ENCODE measurements at places on chromosomes 1 and 21.
A peak's percentile ranks its signal among the peaks of the same experiment; 100 is the strongest.

GRCh38 chr1:86259390-86259789 lies 102.8 kb upstream of the COL24A1 start:
- no peak for DNase-seq

GRCh38 chr1:232213928-232214327 lies 416.0 kb downstream of the SIPA1L2 start:
- DNase-seq, result no peak

GRCh38 chr1:205920159-205920558 lies 23.1 kb downstream of the SLC26A9 start:
- no peak for DNase-seq

- DNase-seq, result no peak
Observed at GRCh38 chr1:59422921-59423575, 126.2 kb downstream of the FGGY start.

GRCh38 chr1:207619871-207620542 lies 24.9 kb upstream of the CR1L start:
- DNase-seq, result peak; percentile 1

DNA sequence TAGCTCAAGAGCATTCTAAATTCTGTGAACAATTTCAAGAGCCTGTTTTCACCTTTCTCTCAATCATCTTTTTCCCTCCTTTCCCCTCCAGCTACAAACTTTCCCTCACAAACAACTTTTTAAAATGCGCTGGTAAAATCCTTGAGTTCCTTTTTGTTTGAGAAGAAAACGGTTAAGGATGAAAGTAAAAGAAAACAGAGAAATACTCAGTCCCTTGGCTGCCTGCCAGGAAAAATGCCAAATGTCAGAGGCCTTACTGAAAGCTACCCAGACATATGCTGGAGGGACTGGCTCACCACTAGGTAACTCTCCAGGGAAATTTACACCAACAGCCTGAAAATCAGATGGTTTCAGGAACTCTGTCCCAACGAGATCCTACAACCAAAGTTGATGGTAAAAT lies 11.0 kb upstream of the SERBP1 start:
- DNase-seq, result peak; percentile 27

DNA sequence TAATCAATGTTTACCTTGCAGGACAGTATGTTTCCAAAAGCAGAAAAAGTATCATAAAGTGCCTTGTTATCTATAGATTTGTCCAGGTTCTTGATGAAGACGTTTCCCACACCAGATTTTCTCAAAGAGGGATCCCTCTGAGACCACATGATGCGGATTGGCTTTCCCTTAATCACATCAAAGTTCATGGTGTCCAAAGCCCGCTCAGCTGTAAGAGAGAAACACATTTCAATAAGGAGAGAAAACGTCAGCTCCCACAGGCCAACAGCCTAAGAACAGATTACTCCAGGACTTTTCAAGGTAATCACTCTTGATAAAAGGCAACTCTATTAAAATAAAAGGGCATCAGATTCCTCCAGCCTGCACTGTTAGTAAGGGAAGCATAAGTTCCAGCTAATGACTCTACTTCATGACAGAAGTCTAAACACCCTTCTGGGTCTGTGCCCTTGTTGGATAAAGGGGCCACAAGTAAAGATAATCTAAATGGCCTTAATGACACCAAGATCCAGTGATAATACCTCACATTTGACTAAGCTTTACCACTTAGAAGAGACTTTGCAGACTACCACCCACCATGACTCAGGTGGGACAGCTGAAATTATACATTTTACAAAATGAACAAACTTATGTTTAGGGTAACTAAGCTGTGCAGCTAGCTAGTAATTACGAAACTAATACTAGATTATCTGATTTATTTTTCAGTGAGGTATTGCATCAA lies 4.1 kb downstream of the PABPC4 start:
- DNase-seq, result no peak

GRCh38 chr1:62725255-62725654 lies 37.1 kb upstream of the DOCK7 start:
- DNase-seq, result no peak

GRCh38 chr1:37849480-37849879 lies 9.9 kb downstream of the MTF1 start:
- no peak for DNase-seq

GRCh38 chr1:234535763-234536515 lies 57.0 kb upstream of the TARBP1 start:
- no peak for DNase-seq

- DNase-seq, result no peak
Observed at GRCh38 chr1:245923215-245923614, 583.9 kb downstream of the SMYD3 start.

- DNase-seq, result no peak
Observed at GRCh38 chr1:9410737-9411297, 118.1 kb downstream of the SPSB1 start.

- DNase-seq, result no peak
Observed at GRCh38 chr1:199353906-199354305, 673.6 kb upstream of the NR5A2 start.

GRCh38 chr1:4605158-4605557 lies 49.3 kb upstream of the AJAP1 start:
- DNase-seq, result no peak

DNA sequence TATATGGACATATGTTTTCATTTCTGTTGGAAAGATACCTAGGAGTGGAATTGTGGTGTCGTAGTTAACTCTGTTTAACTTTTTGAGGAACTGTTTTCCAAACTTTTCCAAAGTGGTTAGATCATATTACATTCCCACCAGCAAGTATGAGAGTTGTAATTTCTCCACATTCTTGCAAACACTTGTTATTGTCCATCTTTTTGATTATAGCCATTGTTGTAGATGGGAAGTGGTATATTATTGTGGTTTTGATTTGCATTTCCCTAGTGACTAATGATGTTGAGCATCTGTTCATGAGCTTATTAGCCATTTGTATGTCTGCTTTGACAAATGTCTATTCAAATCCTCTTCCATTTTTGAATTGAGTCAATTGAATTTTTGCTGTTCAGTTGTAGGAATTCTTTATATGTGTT lies 19.8 kb downstream of the CAMTA1 start:
- DNase-seq, result no peak

- no peak for DNase-seq
Observed at GRCh38 chr1:91741301-91741700, 144.7 kb downstream of the TGFBR3 start.

DNA sequence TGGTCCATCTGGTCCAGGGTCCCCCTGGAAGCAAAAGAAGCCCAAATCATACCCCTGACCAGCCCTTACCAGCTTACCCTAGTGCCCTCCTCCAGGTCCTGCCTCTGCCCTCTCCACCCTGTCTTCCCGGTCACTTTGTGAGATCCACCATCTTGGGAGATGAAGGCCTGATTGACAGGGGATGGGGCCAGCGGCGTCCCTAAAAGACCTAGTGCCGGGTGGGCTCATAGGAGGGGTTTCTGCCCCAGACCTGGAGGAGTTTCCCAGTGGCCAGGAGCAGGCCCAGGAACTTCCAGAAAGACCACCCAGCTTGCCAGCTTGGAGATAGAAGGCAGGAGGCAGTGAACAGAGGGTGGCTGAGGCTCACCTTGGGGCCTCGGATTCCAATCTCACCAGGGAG lies 5.4 kb downstream of the COL9A2 start:
- DNase-seq, result no peak

GRCh38 chr1:207823880-207824566 lies 72.2 kb downstream of the CD46 start:
- DNase-seq, result peak; percentile 52

DNA sequence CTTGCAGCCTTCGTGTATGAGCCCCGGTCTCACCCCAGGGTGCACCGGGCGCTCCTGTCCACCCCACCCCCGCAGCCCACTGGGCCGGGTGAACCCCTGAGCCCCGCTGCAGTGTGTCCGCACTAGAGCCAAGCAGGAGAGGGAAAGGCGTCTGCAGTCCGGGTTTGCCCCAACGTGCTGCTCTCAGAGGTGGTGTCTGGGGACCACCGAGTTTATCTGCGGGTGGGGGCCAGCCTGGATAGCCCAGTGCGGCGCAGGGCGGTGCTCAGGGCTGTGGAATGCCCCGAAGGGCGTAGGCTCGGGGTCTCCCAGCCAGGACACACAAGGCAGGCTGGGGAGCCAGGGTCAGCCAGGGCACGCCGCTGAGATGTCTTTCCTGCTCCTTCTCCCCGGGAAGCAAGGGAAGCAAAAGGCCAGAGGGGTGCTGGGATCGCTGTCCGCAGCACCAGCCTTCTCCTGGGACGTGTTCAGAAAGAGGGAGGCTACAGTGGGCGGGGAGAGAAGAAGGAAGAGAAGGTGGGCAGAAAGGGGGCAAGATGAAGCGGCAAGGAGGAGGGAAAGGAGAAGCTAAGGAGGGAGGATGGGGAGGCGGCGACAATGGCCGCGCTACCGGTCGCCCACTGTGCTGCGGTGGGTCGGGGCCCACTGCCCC lies 56.6 kb downstream of the MAB21L3 start:
- no peak for DNase-seq

- no peak for DNase-seq
Observed at GRCh38 chr1:54125386-54126070, 27.3 kb downstream of the CDCP2 start.

DNA sequence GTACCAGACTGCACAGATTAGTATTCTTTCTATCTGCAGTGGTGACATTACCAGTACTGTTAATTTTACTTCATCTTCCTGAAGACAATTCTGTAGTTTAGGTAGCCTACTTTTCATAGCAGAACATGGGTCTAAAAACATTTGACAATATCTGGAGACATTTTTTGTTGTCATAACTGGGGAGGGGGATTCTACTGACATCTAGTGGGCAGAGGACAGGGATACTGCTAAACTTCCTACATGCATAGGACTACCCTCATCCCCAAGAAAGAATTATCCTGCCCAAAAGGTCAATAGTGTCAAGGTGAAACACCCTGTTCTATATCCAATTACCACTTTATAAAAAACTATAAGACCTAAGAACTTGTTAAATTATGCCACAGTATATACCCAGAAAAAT lies 3.4 kb upstream of the ARHGAP29 start:
- DNase-seq, result no peak

DNA sequence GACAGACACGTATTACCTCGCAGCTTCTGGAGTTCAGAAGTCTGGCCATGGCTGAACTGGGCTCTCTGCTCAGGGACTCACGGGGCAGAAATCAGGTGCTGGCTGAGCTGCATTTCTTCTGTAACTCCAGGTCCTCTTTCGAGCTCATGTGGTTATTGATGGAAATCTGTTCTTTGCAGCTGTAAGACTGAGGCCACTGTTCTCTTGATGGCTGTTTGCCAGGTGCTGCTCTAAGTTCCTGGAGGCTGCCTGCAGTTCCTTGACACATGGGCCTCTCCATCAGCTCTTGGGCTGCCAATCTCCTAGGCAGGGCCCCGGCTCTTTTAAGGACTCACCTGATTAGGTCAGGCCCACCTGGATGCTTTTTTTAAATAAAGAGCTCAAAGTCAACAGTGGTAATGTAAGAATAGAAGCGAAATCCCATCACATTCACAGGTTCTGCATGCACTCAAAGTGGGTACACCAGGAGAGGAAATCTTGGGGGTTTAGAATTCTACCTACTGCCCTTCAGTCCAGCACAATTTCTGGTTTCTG lies 139.1 kb downstream of the KAZN start:
- DNase-seq, result no peak

- DNase-seq, result no peak
Observed at GRCh38 chr21:43812139-43812821, 22.9 kb downstream of the RRP1 start.

GRCh38 chr1:53934170-53934765 lies 11.2 kb downstream of the IFT25 start:
- no peak for DNase-seq

- no peak for DNase-seq
Observed at GRCh38 chr1:231757101-231757404, 130.5 kb downstream of the DISC1 start.

- no peak for DNase-seq
Observed at GRCh38 chr1:7608628-7609305, 162.3 kb upstream of the VAMP3 start.

DNA sequence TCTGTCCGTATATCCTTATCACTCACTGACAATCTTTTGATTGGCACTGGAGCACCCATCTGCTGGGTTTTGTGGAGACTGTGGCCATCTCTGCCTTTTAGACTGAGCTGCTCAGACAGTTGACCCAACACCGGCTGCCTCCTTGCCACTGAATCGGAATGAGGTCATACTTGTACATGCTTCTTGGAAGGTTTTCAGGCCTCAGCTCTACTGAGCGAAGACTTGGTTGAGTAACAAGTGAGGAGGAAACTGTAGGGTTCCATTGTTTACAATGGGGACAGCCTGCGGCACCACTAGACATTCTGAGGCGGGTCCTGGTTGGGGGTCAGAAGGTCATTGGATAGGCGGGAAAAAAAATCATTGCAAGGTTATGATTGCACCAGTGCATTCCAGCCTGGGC lies 320.3 kb downstream of the KIF26B start:
- no peak for DNase-seq

GRCh38 chr1:40808909-40809308 lies 25.3 kb downstream of the KCNQ4 start:
- no peak for DNase-seq

GRCh38 chr21:31410499-31411131 lies 66.6 kb upstream of the TIAM1 start:
- DNase-seq, result no peak

DNA sequence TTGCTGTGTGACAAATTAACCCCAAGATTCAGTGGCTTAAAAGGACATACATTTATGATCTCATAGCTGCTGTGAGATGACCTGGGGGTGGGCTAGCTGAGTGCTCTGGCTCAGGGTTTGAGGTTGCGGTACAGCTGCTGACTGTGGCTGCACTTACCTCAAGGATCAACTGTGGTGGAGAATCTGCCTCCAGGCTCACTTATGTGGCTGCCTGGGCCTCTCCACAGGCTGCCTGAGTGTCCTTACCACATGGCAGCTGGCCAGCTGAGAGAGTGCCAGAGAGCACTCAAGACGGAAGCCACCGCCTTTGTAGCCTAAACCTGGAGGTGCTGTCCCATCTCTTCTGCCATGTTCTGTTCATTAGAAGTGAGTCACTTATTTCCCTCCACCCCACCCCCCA lies 5.7 kb downstream of the LRRC71 start:
- DNase-seq, result no peak

GRCh38 chr1:230778916-230779590 lies 31.9 kb downstream of the CAPN9 start:
- no peak for DNase-seq

DNA sequence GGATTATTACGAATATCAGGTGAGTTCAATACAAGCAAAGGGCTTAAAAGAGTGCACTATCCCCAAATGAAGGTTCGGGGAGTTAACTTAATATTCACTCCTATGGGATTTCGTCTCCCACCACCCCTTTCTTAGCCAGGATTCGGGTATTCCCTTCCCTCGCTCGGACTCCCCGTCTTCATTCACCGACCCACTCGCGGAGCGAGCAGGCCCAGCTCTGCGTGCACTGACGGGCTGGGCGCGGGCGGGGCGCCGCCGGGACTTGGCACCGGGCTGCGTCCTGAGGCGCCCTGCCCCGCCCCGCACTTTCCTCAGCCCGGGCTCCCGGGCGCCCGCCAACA lies 7.7 kb upstream of the MPZL1 start:
- no peak for DNase-seq

GRCh38 chr1:212104586-212105325 lies 69.2 kb downstream of the DTL start:
- DNase-seq, result no peak

- DNase-seq, result no peak
Observed at GRCh38 chr1:219798283-219799030, 129.9 kb downstream of the SLC30A10 start.

GRCh38 chr21:17570786-17571185 lies 41.9 kb downstream of the BTG3 start:
- DNase-seq, result no peak
